ENCODE measurements at places on chromosomes 11 and 22.

DNA sequence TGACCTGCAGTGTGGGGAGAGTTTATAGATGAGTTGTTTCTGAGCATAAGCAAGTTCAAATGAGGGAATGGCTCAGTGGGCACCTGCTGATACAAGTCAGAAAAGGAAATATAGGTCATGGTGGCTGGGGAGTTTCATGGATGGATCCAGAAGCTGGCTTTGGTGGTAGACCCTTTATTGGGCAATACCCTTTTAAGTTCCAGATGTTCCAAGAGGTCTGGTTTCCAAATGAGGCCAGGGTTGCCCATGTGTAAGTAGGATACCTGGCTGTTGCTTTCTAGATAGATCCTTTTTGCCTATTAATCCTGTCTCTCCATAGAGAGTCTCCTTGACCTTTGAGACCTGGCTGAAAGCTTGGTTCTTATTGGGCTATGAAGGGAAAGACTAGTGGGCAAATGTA lies 2.2 kb downstream of the STIM1 start:
- DNase-seq = no peak

DNA sequence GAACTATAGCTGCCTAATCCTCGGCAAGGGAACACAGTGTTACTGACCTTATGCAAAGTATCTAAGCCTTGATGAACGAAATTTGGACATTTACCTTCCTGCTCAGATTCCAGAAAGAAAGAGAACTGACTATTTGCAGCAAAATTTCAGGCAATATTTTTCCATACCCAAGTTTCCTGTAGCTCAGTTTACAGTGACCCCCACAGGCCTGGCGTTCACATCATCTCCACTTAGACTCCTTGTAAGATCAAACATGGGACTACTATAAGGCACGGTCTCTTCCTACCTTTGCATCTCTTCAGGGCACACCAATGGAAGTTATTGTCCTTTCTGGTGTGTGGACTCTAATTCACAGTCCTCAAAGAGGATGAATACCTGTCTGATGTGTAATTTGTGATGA lies 21.1 kb downstream of the MS4A6A start:
- no peak for DNase-seq

GRCh38 chr22:28105413-28105812 lies 186.4 kb upstream of the PITPNB start:
- no peak for DNase-seq

- no peak for DNase-seq
These were observed 37.4 kb downstream of the MTMR2 start for GRCh38 chr11:95886462-95886861.

GRCh38 chr11:44065161-44065661 lies 859 bp upstream of the ACCS start:
- no peak for DNase-seq

- no peak for DNase-seq
These were observed 91.9 kb upstream of the TP53I11 start for GRCh38 chr11:45042560-45042959.

DNA sequence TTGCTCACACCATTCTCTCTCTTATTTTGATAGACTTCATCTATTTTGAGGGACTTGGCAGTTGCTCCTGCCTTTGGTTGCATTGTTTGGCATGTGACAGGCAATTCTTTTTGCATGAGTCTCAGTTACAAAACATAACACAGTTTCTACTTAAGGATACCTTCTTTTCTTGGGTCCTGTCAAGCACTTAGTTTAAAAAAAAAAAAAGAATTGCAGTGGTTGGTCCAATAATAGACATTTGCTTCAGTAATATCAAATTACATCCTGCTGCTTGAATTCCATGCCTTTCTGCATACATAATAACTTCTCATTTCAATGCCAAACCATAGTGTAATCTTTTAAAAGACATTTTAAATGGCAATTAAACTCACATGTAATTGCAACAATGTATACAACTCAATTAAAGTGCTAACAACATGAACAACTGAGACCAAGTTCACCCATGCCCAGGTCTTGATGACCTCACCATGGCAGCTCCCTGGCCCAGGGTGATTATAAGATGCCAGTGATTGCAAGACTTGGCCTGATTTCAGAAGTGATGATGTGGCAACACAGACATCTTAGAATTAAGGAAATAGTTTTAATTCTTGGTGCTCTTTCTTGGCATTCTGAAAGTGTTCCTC lies 32.2 kb upstream of the PLET1 start:
- no peak for DNase-seq

DNA sequence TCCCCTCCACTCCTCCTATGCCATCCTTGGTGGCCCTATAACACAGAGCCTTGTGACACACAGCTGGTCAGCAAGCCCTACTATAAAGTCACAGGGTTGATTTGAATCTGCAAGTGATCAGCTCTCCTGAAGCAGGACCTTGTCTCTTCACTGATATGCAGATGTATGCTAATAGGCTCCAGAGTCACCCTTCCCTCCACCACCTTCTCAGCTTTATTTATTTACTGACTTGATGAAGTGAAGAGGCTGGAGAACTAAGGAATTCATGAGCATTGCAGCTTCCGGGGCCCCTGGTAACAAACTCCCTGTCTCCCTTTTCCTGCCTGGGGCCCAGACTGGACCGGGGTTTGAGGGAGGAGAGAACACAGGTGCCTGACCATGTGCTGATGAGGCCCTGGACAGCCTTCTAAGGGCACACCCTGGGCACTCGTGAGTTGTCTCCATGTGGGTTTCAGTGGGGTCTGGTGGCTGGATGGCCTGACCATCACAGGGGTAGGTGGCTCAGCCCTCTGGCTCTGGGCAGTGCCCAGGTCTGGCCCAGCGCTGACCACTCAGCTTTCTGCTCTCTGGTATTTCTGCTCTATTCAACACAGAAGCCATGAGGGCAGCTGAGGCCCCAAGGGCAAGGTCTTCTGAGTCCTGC lies 307.5 kb downstream of the NTM start:
- no peak for DNase-seq

- no peak for DNase-seq
These were observed 9.2 kb downstream of the FBLN1 start for GRCh38 chr22:45511847-45512261.

DNA sequence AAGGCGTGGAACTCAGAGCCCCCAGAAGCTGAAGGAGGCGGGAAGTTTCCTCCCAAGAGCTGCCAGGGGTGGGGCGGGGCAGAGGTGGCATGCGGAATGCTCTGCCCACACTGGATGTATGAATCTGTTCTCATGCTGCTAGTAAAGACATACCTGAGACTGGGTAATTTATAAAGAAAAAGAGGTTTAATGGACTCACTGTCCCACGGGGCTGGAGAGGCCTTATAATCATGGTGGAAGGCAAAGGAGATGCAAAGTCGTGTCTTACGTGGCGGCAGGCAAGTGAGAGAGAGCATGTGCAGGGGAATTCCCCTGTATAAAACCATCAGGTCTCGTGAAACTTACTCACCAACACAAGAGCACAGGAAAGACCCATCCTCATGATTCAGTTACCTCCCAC lies 57.6 kb downstream of the SMIM38 start:
- no peak for DNase-seq

DNA sequence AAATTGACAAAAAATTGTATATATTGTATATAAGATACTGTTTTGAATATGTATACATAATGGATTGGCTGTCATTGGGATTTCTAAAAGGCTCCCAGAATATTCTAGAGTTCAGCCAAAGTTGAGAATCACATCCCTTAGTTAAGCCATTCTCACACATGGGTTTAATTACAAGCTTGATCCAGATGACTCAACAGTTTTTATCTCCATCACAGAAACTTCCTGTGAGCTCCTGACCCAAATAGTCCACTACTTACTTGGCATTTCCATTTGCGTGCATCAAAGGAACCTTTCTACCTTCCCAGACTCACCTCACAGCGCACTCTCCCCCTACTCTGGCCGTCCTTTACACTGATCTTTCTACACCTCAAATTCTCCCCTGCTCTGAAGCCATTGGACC lies 184.8 kb upstream of the ARHGAP20 start:
- DNase-seq = no peak

DNA sequence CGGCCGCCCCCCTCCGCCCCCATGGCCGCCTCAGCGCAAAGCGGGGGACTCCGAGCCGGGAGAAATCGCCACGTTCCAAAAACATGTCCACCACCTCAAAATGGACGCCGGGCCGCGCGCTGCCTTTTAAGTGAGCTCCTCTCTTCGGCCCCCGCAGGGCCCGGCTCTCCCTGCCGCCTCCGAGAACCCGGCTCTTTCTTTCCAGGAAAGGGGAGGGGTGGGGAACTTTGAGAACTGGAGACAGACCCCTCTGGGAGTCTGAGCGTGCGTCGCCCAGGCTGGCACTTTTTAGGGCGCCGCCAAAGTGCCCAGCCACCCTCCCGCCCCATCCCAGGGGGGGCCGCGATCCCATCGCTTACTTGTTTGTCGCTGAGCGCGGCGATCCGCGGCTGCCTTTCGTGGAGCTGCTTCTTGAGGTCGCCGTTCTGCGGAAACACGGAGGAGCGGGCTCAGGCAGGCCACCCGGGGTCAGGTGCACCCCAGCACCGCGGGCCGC lies 1.6 kb downstream of the PHF21B start:
- DNase-seq = no peak

GRCh38 chr11:69310351-69310750 lies 16.4 kb downstream of the MYEOV start:
- no peak for DNase-seq

DNA sequence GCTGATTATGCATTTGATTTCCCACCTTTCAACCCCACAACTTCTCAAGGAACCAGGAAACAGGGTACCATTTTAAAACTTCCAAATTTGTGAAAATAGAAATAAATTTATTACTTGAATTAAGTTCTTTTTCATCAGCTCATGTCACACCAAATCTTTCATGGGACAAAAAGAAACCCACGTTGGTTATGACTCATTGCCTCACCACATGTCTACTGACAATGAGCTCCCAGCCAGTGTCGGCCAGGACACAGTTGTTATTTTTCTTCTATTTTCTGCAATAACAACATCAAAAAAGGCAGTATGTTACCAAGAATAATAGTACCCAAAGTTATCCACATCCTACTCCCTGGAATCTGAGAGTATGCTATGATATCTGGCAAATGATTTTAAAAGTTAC lies 17.3 kb downstream of the MS4A6A start:
- no peak for DNase-seq

- DNase-seq = no peak
These were observed 24.8 kb downstream of the KDM4D start for GRCh38 chr11:94998285-94998684.

GRCh38 chr22:17401728-17402127 lies 32.5 kb downstream of the CECR2 start:
- no peak for DNase-seq

- no peak for DNase-seq
These were observed 298.7 kb upstream of the DDI1 start for GRCh38 chr11:103737747-103738146.

DNA sequence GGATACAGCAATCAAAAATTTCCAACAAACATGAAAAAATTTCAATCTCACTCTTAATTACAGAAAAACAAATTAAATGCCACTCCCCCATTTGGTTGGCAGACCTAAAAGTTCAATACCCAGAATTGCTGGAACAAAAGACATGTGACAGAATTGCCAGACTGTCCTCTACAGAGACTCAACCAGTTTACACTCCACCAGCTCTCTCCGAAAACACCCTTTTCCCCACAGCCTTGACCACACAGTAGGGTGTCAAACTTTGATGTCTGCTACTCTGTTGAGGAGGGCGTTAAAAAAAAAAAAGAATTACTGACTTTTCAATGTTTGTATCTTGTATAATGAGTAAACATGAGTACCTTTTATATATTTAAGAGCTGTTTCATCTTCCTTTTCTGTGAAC lies 44.7 kb upstream of the YPEL1 start:
- no peak for DNase-seq

DNA sequence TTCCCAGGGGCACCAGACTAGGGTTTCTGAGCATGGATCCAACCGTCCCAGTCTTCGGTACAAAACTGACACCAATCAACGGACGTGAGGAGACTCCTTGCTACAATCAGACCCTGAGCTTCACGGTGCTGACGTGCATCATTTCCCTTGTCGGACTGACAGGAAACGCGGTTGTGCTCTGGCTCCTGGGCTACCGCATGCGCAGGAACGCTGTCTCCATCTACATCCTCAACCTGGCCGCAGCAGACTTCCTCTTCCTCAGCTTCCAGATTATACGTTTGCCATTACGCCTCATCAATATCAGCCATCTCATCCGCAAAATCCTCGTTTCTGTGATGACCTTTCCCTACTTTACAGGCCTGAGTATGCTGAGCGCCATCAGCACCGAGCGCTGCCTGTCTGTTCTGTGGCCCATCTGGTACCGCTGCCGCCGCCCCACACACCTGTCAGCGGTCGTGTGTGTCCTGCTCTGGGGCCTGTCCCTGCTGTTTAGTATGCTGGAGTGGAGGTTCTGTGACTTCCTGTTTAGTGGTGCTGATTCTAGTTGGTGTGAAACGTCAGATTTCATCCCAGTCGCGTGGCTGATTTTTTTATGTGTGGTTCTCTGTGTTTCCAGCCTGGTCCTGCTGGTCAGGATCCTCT lies 709 bp downstream of the MRGPRX4 start:
- no peak for DNase-seq

DNA sequence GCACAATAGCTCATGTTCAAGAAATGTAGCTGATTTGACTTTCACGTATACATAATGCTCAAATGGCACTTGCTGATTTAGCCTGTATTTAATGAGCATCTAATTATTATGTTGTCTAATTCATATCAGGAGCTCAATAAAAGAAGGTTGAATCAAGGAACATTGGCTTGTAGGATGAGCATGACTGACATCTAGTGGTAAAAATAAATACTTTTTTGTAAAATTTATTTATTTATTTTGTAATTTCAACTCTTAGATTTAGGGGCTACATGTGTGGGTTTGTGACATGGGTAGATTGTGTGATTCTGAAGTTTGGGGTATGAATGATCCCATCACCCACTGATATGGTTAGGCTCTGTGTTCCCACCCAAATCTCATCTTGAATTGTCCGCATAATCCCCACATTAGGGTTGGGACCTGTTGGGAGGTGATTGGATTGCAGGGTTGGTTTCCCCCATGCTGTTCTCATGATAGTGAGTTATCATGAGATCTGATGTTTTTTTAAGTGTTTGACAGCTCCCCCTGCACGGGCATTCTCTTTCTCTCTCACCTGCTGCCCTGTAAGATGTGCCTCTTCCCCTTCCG lies 1.7 kb upstream of the OR52E5 start:
- no peak for DNase-seq

DNA sequence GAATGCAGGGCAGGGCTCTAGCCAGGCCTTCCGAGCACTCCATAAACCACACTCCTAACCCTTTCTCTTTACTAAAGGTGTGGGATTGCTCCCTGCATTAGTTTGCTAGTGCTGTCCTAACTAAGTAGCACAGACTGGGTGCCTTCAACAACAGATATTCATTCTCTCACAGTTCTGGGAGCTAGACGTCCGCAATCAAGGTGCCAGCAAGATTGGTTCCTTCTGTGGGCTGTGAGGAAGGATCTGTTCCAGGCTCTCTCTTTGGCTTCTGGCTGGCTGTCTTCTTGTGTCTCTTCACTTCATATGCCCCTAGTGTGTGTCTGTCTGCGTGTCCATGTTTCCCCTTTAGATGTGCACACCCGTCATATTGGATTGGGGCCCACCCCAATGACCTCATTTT lies 59.8 kb downstream of the GALNT18 start:
- DNase-seq = no peak

All from stimulated activated CD8-positive, alpha-beta memory T cell treated with anti-CD3 and anti-CD28 coated beads, Interleukin-7, amount 100 ng/mL, for 1 hour (primary cell).